ENCODE measurements at places on chromosomes 3 and 15. TPM values are rescaled to one million over a fixed set of nuclear protein-coding genes. Genes with fewer than 3 reads are reported as not detected.
A peak's percentile ranks its signal among the peaks of the same experiment; 100 is the strongest.

DNA sequence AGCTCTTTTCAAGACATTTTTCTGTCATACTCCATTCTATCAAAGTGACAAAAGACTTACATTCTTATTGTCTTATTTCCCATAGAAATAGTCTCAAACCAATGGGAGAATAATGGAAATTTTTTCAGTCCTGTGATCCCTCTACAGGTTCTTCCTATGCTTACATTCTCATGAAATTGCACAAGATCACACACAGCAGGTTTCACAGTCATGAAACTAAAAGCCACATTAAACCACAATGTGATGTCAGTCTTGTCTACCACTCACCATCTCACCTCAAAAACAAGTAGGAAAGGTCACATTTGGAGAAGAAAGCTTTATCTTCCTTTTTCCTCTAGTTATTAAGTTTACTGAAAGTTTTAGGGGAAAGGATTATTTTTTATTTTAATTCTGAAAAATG is 161.0 kb upstream of the RORA start:
- DNase-seq, result no peak
- no peaks in the 10 kb centered on the region for H3K4me1 ChIP-seq
- no peaks in the 10 kb centered on the region for H3K36me3 ChIP-seq
- peaks cover 17% of the 10 kb centered on the region for H3K27me3 ChIP-seq

DNA sequence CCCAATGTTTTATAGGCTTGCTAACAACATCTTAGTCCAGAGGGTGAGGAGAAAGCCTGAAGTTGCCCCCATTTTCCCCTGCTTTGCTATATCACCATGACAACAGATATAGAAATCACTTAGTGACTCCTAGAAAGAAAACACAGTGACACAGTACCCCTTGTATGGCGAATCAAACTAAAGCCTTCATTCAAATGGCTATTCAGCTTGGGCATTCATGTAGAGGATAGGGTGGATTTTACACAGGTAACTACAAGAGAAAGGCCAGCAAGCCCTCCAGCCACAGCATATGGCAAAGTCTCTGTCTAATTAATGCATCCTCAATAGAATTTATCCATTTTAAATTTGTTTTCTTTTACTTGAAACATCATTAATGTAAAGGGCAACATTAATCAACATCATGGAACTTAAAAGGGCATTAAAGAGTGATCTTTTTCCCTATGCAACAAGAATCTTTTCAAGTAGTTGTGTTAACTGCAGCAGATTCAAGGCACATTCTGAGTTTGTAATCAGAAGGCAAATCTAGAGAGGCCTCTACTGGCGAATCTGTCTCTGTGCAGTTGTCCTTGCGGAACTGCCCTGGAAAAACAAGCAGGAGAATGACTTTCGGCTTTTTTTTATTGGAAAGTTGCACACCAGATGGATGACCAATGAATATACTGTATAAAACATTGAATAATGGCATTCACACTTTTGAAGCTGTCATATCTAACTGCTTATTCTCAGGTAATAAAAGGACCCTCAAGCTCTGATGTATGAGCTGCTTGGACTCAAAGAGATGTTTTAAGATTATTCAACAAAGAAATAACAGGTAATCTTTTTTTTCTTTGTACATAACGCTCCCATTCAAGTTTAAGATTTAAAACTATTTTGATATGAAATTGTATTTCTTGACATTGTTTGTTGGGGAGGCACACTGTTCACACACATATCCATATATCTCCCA is 621.7 kb upstream of the AGTR1 start:
- H3K4me1 ChIP-seq, result no peaks in the 10 kb centered on the region
- no peaks in the 10 kb centered on the region for H3K36me3 ChIP-seq
- H3K27ac ChIP-seq, result no peak overlapping the region
- H3K4me3 ChIP-seq, result no peak overlapping the region
- no peak for DNase-seq
- no peaks in the 10 kb centered on the region for H3K27me3 ChIP-seq

DNA sequence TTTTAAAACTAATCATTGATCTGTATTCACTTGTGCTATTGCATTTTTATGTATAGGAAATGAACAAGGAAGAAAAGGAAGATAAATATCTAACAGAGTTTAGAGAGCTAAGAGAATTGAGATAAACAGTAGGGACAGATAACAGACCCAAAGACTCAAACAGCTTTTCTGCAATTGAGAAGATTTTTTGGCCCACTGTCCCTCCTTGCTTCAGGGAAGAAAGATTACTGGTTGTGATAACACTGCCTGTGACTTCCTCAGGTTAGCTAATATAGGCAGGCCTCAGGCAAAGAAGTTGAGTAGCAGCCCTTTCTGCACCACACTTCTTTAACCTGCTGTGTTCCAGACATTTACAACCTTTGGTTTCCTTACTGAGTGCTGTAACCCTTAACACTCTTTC is 2.7 kb upstream of the COX17 start:
- H3K27ac ChIP-seq, result no peak overlapping the region
- no peak overlapping the region for H3K4me3 ChIP-seq
- DNase-seq, result no peak
- H3K36me3 ChIP-seq, result peaks cover 2% of the 10 kb centered on the region
- peaks cover 30% of the 10 kb centered on the region for H3K4me1 ChIP-seq
- H3K27me3 ChIP-seq, result no peaks in the 10 kb centered on the region

The GRK7 gene
- total RNA-seq, result not detected

GRCh38 chr3:149554826-149555225 is 80.3 kb downstream of the TM4SF4 start:
- H3K27me3 ChIP-seq, result no peaks in the 10 kb centered on the region
- no peak overlapping the region for H3K4me3 ChIP-seq
- H3K36me3 ChIP-seq, result peaks cover 6% of the 10 kb centered on the region

DNA sequence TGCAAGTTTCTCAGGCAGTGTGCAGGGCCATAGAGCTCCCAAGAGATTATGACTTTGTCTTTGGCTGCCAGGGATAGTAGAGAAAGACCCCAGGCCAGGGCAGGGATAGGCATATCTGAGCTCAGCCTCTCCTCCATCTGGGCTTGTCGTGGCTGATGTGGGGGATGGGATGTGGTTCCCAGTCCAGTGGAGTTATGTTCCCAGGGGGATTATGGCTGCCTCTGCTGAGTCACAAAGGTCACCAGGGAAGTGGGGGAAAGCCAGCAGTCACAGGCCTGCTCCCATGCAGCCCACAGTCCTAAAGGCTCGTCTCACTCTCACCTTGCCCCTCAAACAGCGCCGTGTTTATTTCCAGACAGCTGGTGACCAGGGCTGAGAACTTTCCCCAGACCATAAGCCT is 354.9 kb downstream of the SI start:
- DNase-seq, result no peak
- no peaks in the 10 kb centered on the region for H3K4me1 ChIP-seq
- H3K4me3 ChIP-seq, result no peak overlapping the region
- H3K27ac ChIP-seq, result no peak overlapping the region

DNA sequence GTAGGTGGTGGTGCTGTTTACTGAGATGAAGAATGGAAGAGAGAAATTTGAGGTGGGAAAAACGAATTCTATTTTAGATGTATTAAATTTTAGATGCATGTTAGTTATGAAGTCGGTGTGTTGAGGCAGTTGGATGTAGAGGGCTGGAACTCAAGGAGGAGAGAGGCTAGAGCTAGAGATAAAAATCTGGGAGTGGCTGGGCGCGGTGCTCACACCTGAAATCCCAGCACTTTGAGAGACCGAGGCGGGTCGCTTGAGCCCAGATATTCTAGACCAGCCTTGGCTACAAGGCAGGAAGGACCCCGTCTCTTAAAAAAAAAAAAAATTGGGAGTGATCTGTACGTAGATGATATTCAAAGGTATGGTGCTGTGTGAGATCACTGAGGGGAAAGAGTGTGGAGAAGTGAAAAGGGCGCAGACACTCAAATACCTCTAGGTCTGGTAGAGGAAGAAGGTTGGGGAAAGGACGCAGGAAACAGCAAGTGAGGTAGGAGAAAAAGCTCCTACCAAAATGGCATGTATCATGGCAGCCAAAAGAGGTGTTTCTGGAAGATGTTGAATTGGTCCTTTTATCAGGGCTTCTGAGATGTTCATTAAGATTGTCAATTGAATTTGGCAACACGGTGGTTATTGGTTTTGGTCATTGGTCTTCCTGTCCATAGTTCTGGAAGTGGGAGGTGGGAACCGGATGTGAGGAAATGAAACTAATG is 1.8 kb downstream of the YEATS2 start:
- H3K4me3 ChIP-seq, result peak overlapping the region; percentile 94
- H3K27me3 ChIP-seq, result no peaks in the 10 kb centered on the region
- peaks cover 7% of the 10 kb centered on the region for H3K36me3 ChIP-seq
- H3K4me1 ChIP-seq, result peaks cover 41% of the 10 kb centered on the region
- DNase-seq, result no peak

- peaks cover 44% of the 10 kb centered on the region for H3K4me1 ChIP-seq
- peaks cover 26% of the 10 kb centered on the region for H3K36me3 ChIP-seq
Observed at GRCh38 chr3:63896332-63897030, 15.7 kb downstream of the SCAANT1 start.

DNA sequence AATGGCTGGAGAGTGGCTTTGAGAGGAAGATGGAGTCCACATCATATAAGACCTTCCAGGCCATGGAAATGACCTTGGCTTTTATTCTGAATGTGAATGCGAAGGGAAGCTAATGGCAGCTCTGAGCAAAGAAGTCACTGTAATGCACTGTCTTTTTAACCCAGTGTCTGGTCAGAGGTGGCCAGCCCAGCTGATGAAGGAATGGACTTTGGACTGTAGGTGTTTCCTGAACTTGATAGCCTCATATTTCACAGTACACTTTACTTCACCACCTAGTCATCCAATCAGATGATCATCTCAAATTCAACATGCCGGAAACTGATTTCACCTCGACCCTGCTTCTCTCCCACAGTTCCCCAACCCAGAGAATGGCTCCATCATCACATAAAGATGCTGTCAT is 33.4 kb downstream of the DCLK3 start:
- H3K4me1 ChIP-seq, result peaks cover 10% of the 10 kb centered on the region
- H3K27me3 ChIP-seq, result peaks cover 16% of the 10 kb centered on the region
- DNase-seq, result no peak
- H3K36me3 ChIP-seq, result no peaks in the 10 kb centered on the region

GRCh38 chr3:40615110-40615915 is 90.6 kb downstream of the ZNF621 start:
- H3K4me1 ChIP-seq, result peaks cover 7% of the 10 kb centered on the region
- H3K4me3 ChIP-seq, result peak overlapping the region; percentile 52
- peaks cover 24% of the 10 kb centered on the region for H3K27me3 ChIP-seq
- no peaks in the 10 kb centered on the region for H3K36me3 ChIP-seq
- DNase-seq, result no peak

The NPAP1 gene
- total RNA-seq, result not detected
